ENCODE measurements at places on chromosomes 5 and 9.

DNA sequence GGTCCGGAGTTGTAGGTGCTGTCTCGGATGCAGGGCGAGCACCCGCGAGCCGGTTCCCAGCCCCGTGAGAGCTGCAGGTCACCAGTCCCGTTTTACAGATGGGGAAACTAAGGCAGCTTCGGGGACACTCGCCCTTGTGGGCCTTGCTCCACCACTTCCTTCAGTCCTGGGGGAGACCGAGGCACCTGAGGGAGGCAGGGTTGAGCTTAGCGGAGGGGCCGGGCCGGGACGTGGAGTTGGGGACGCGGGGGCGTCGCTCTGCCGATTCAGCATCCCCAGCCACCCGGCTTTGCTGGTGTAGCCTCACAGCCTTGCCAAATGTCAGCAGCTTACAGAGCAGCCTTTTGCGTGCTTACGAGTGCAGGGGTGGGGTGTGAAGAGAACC, 530 bp downstream of the BBLN start:
- no peak for DNase-seq

DNA sequence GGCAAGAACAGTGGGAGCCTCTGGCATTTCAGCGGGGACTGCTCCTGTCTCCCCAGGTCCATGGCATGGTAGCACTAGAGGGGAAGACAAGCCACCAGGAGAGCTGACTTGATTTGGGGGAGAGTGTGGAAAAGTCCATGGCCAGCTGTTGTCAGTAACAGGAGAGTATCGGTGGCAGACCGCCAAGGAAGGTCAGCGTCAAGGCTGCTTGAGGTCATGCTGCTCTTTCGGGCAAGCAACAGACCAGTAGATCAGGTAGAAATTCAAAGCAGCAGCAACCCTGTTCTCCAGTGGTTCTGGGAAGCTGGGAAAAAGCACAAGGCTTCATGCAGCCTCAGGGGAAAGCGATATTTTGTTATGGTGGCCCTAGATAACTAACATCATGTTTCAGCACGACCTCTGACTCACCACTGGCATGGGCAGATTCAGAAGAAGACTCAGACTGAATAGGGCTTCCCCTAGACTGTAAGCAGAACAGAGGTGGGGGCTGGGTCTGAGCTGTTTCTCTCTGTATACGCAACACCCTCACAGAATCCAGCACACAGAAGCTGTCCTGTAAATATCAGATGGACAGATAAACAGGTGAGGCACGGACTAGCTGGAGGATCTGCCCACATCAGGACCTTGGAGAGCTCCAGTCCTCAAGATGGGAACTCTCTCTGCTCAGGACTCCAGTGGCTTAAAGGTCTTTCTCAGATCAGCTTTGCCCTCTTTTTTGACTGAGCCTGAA, 35.2 kb upstream of the PLEKHG4B start:
- DNase-seq = no peak

DNA sequence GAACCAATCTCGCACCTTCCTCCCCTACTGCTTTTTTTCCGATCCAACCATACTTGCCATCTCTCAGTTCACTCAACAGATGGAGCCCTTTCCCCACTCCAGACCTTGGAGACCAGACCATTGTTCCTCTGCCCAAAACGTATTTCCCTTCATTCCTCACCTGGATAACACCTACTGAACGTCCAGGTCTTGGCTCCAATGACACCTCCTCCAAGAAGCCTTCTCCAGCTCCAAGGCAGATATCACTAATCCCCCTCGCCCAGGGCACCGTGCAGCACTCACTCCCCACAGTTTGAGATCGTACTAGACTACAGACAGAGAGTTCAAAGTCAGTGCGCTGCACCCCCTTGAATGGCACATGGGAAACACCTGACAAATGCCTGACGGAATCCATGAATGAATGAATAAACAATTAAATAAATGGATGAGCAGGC, 47.1 kb upstream of the AKNA start:
- DNase-seq = no peak

- DNase-seq = no peak
Observed at GRCh38 chr5:146732962-146733361, 145.6 kb downstream of the PPP2R2B start.

GRCh38 chr9:7879551-7880245, 80.1 kb upstream of the DMAC1 start:
- no peak for DNase-seq

DNA sequence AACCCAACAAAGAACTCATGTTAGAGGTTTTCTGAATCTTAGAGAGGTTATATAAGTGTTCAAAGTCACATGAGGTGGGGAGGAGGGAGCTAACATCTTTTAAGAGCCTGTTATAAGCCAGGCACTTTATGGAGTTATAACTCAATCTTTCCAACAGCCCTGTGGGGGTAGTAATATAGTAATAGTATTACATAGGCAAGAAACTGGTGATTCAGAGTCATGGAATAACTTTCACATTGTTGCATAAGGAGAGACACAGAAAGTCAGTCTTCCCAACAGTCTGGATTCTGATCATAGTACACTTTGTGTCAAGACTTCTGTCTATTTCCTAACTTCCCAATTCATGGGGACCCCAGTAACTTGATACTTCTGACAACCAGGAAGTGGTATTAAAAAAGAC, 89.2 kb downstream of the ACER2 start:
- DNase-seq = no peak

GRCh38 chr9:76707510-76707909, 56.7 kb upstream of the PCA3 start:
- DNase-seq = no peak

GRCh38 chr9:81690251-81690851, 1.0 kb upstream of the TLE1 start:
- no peak for DNase-seq

DNA sequence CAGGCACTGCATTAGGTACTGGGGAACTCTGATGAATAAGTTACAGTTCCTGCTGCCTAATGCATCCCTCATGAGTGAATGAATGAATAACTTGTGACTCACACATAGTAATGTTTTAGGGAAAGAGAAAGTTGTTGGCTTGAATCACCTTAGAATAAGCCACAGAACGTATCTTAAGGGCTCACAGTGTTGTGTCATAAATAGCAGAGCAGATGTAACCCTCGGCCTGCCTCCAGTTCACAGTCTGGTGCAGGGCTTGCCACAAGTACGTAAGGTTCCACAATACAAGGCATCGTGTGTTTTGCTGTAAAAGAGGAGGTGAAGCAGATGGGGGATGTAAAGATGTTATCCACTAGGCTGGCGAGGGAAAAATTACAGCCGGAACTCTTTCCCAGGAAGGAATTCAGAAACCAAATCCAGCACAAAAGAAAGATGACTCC, 218.7 kb downstream of the TRPM3 start:
- no peak for DNase-seq

DNA sequence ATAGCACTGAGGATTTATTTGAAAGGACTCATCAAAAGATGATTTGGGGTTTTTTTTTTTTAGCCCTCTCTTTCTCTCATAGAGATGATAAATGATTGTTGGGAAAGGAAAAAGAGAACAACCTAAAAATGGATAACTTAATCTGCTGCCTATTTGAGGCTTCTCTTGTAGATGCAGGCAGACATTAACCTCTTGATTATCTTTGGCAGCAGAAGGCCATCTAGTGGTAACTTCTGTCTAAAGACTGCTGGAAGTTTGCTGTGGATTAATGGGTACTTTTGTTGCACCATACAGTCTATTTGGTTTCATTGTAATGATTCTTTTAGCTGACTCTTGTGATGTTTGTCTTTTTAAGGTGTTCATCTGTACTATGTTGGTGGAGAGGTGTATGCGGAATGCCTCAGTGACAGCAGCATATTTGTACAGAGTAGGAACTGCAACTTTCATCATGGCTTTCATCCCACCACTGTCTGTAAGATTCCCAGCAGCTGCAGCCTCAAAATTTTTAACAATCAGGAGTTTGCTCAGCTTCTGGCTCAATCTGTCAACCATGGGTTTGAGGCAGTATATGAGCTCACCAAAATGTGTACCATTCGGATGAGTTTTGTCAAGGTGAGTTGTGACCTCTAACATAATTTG, 18.8 kb downstream of the SMIM32 start:
- DNase-seq = no peak

DNA sequence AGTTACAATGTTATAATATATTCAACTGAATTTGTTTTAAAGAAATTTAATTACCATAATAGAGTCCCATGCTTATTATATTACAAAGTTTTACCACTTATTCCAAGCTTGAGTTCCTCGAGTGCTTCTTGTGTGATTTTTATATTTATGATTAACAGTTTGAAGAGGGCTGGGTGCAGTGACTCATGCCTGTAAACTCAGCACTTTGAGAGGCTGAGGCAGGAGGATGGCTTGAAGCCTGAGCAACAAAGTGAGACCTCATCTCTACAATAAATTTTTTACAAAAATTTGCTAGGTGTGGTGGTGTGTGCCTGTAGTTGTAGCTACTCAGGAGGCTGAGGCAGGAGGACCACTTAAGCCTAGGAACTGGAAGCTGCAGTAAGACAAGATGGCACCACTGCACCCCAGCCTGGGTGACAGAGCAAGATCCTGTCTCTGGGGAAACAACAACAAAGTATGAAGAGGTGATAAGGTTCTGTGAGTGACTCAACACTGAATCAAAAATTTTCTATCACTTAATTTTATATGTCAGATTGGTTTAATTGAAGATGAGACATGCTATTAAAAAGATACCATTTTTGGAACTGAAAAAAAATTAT, 9.2 kb downstream of the POC5 start:
- no peak for DNase-seq

DNA sequence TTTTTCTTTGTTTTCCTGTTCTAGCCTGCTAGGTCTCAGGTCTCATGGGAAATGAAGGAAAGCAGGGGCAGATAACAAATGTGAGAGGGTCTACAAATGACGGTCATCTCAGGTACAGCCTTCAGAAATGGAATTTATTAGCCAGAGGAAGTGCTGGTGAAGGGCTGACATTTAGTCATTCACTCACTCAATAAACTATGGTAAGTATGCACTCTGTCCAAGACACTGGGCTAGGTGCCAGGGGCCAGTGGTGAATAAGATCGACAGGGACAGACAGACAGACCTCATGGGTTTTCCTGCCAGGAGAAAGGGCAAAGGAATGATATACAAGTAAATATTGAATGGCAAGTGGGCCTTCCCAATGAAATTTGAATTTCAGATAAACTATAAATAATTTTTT, 6.3 kb downstream of the PDE6A start:
- no peak for DNase-seq

GRCh38 chr5:142821034-142821732, 51.0 kb downstream of the ARHGAP26 start:
- no peak for DNase-seq

DNA sequence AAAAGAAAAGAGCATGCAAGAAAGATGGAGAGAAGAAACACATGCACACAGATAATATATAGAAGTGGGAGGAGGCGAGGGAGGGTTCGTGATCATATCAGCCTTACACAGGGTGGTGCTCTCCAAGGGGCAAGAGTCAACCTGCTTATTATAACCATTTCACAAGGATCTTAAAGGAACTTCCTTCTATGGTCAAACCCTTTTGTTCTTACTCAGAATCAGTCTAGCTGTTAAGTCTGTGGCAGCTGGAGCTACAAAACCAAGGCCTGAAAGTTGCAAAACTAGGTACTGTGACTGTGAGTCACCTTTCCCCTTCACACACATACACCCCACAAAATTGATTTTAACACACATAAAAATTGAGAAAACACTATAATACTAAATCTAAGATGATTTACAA, 18.5 kb upstream of the ERMP1 start:
- no peak for DNase-seq

- DNase-seq = no peak
Observed at GRCh38 chr5:4137781-4138180, 542.1 kb downstream of the IRX1 start.

GRCh38 chr9:109409773-109410397, 88.2 kb downstream of the PTPN3 start:
- no peak for DNase-seq

GRCh38 chr9:129768486-129768885, 15.6 kb upstream of the PTGES start:
- DNase-seq = no peak

GRCh38 chr9:98363644-98364043, 108.2 kb upstream of the TBC1D2 start:
- no peak for DNase-seq

GRCh38 chr5:123785162-123786071, 273.4 kb downstream of the CSNK1G3 start:
- DNase-seq = no peak

DNA sequence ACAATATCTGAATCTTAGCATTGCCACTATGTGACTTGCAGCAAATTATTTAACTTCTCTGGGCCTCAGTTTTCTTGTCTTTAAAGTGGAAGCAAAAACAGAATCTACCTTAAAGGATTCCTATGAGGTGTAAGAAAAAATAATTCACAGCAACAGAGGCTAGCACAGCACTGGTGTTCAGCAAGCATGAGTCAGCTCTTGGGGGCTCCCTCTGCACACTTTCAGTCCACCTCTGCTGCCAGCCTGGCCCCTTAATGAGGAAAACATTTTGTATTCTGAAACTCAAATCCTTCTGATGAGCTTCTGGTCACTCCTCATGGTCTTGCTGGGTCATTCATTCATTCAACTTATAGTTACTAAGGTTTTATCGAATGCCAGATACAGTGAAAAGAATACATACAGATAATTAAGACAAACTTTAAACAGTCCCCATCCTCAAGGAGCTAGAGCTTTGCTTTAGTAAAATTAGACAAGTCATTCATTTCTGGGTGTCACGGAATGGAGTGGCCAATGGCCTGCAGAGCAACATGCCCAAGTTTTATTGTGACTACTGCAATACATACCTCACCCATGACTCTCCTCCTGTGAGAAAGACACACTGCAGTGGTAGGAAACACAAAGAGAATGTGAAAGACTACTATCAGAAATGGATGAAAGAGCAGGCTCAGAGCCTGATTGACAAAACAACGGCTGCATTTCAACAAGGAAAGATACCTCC, 26.8 kb upstream of the IQGAP2 start:
- DNase-seq = no peak

DNA sequence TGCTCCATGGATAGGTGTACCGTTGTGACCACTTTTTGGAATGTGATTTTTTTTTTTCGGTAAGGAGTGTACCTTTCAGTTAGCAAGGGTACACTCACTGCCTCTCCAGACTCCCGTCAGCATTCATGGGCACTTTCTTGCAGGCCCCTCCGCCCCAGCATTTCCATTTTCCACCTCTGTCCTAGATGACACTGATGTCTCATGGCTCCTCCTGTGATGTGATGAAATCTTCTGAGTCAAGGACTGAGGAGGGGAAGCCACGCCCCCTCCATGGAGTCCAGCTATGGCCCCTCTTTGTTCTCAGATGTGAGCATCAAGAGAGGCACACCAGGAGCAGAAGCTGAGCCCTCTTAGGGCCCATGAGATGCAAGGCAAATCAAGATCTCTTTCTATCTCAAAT, 61.8 kb downstream of the CTSL start:
- DNase-seq = no peak

- DNase-seq = no peak
Observed at GRCh38 chr5:19874811-19875210, 113.2 kb downstream of the CDH18 start.

DNA sequence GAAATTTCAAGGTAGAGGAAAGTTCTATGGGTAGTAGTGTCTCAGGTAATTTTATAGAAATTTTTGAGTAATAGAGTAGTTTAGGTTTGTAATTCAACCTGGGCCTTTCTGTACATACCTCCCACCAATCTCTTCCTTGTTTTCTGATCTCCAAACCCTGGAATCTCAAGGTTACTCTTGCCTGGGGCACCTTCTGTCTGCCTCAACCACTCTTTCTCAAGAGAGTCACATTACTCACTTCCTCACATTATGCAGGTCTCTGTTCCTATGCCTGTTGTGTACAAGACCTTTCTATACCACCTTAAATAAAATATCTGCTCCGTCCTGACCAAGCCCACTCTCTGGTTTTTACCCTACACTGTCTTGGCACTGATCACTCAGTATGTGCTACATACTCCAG, 412.6 kb upstream of the CTNND2 start:
- no peak for DNase-seq
